NCI-H1105 treated with DMSO at 0.1 percent for 48 hours (cell line): ENCODE measurements at places on chromosomes 13 and 19.

DNA sequence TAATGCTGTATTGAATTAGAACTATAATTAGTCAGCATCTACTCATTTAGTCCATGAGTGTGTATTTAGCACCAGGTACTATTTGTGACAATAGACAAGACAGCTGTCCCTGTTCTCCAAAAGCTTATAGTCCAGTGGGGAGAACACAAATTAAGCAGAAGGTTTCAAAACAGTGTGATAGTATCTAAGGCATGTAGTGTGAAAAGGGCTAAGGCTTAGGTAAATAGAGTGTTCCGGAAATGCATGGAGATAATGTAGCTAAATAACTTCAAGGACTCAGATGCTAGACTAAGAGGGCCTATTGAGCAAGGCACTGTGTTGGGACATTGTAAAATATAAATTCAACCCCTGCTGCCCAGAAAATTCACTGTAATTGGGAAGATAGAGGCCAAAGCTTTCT is 144.1 kb upstream of the MIR17HG start:
- DNase-seq: no peak

DNA sequence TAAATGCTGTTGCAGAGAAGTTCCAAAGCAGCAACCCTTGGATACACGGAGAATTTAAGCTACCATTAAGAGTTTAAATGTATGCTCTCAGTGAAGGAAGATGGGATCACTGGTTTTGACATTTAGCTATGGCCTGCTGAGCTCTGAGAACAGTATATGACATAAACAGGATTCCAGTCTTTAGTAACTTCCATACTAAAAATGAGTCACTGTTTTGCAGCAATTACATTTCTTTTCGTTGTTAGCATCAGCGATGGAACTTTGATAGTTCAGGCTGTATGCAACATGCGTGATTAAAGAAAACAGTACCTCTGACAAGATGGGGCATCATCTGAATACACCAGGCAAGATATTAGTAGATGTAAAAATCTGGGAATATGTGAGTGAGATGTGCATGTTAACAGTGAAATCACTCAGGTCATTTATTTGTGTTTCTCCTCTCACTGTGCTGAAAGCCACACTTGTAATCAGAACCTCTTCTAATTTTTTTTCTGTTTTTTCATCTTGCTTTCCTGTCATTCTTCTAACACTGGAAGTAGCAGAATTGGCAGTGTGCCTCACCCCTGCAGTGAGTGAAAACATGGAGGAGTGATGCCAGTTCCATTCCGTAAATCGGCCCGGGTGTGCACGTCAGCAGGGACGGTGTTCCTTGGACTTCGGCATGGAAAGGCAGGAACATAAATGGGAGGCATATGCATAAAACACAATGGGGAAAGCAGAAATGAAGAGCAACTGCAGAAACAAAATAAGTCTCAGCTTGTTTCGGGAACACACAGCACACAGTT is 361.5 kb downstream of the OXGR1 start:
- DNase-seq: no peak

DNA sequence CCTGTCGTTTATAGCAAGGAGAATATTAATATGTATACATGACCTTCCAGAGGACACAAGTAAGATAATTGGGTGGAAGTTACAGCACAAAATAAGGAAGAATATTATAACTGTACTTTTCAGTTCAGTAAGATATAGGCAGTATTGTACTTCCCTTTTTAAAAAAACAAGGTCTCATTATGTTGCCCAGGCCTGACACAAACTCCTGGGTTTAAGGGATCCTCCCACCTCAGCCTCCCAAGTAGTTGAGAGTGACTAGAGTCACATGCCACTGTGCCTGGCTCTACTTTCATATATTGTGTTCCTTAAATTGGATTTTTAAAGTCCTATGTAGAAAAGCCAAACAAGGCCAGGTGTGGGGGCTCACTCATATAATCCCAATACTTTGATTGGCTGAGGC is 19.5 kb upstream of the MAB21L1 start:
- no peak for DNase-seq

DNA sequence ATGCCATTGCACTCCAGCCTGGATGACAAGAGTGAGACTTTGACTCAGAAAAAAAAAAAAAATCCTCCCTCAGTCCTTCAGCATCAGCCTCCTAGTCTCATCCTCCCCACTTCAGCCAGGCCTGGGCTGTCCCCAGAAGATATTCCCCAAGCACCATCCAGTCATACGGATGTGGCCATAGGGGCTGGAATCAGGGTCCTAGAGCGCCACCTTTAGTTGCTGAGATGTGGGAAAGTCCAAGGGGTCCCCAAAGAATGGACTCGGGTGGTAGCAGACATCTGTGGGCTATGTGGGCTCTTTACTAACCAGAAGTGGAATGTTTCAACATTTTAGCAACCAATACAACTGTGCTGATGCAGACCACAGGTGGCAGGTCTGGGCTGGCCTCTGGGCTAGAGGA is 3.1 kb upstream of the TYROBP start:
- DNase-seq: no peak

- DNase-seq: peak; percentile 92
Observed at GRCh38 chr19:10502524-10503001, 593 bp downstream of the KEAP1 start.

DNA sequence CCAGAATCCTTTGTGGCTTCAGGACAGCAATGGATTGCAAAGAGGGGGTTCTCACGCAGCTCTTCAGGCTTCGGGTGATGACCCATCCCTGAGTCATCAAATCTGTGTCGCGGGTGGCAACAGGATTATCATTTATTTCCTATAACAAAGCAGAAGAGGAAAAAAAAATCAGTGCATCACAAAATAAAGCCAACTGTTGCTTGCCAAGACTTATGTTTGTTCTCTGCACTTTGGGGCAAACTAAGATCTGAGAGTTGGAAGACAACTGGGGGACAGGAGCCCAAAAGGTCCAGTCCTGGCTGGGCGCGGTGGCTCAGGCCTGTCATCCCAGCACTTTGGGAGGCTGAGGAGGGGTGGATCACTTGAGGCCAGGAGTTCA is 6.4 kb downstream of the GNA15 start:
- DNase-seq: no peak

GRCh38 chr13:106433066-106433465 is 102.4 kb downstream of the EFNB2 start:
- no peak for DNase-seq

- DNase-seq: no peak
Observed at GRCh38 chr19:5580161-5580571, 12.4 kb upstream of the TINCR start.

GRCh38 chr13:50162567-50162966 is 147.3 kb downstream of the KCNRG start:
- DNase-seq: no peak

DNA sequence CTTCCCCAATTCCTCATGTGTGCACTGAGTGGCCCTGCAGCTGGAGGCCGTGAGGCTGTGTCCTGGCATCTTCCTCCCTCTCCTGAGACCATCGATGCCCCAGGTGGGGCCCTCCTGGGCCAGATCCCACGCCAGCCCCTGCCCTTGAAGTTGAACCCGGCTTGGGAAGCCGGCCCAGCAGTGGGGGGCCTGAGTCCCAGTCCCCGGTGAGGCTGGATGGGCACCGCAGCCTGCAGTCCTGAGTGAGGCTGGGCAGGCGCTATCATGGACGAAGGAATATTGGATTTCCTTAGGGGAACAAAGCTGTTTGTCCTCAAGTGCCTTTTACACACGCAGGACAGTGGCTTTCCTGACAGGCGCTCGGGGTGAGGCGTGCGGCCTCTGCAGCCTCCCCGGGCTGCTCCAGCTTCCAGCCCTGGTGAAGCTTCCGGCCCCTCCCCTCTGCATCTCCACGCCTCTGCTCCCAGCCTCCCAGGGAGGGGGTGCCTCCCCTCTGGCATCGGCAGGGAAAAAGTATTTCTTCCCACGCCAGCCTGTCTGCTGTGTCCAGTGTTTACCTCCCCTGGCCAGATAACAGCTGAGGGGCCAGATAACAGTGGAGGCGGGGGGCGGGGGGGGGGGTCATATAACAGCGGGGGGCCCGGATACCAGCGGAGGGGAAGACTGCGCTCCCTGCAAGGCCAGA is 159.5 kb downstream of the KDM4B start:
- no peak for DNase-seq

- DNase-seq: no peak
Observed at GRCh38 chr13:52929846-52930245, 81.4 kb upstream of the PCDH8 start.

- peak; percentile 24 for DNase-seq
Observed at GRCh38 chr13:109090796-109091195, 461.4 kb downstream of the MYO16 start.

DNA sequence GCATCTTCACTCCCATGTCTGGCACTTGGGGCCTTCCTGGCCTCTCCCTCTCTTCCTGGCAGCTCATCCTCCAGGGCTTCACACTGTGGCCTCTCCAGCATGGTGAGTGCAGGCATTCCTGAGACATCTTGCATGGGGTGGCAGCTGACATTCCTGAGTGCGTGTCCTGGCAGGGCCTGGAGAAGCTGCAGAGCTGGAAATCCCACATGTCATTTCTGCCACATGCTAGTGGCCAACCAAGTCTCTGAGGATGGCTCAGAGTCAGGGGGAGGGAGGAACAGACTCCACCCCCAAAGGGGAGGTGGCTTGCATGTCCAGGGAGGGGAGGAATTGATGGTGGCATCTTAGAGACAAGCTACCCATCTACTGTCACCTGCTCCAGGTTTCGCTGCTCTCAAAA is 41.6 kb upstream of the AMER2 start:
- no peak for DNase-seq

GRCh38 chr13:98845742-98846141 is 93.3 kb upstream of the SLC15A1 start:
- DNase-seq: no peak

- DNase-seq: no peak
Observed at GRCh38 chr13:20465218-20465879, 60.3 kb downstream of the CRYL1 start.

- DNase-seq: no peak
Observed at GRCh38 chr19:30444686-30445232, 72.6 kb downstream of the ZNF536 start.

DNA sequence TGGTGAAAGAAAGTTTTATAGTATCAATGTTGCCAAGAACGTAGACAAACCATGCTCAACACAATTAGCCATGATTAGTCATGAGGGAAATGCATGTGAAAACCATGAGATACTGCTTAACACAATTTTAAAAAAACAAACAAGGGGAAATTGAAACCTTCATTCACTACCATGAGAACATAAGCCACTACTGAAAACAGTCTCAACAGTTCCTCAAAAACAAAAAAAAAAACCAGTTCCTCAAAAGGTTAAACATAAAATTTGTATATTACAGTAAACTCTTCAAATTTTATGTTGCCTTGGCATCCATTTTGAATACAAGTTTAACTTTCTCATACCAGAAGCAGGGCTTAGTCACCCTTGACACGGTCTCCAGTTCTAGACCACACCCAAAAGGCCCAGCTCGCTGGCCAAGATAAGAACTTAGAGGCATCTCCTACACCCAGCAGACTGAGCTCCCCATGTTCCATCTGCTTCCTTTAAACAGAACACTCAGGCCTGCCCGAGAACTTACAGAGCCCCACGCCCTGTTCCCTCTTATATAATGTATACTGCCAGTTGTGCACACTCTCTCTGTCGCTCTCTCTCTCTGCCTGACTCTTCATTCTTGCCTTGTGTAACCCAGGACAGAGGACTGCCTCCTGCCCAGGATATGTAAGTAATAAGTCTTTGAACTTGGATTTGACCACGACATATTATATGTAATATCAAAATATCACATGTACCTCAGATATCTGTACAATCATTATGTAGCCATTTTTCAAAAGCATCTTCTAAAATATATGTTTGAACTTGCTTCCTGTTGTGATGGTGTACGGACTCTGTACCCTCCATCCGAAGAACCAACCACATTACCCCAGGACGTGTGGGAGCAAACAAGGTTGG is 67.4 kb downstream of the STK24 start:
- DNase-seq: no peak

- no peak for DNase-seq
Observed at GRCh38 chr13:19838865-19839275, 24.6 kb downstream of the ZMYM5 start.

GRCh38 chr19:13784731-13785452 is 10.4 kb upstream of the ZSWIM4 start:
- peak; percentile 15 for DNase-seq

DNA sequence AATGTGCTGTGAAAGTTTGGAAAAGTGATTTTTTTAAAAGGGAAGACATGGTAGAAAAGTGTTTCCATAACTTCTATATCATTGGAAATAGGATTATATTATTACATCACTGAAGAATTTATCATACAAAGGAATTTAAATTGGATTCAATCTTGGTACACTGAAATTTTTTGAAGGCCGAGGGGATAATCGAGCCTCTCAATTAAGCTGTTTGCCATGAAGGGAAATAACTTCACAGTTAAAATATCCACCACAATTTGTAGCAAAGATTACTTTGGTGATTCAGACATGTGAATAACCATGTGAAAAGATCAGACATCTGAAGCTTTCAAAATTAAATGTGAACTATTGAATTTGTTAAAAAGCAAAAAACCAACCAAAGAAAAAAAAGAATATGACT is 215.3 kb downstream of the KLF5 start:
- DNase-seq: no peak

DNA sequence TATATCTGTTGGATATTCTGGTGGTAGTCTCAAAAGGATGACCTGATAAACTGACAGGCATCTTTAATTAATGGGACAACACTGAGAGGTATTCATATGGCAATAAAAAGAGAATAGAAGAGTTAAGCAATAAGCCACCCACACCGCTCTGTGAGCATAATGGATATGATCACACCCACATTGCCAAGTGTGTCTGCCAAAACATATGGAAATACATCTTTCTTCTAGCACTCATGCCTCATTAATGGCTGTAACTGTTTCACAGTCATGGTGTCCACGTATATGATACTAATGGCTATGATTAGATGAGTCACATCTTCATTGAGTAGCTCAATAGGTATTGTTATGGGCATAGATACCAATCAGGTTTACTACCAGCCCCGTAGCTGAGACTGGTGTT is 13.1 kb downstream of the IGFL3 start:
- no peak for DNase-seq

- no peak for DNase-seq
Observed at GRCh38 chr19:48674216-48674809, 1.5 kb upstream of the NTN5 start.

DNA sequence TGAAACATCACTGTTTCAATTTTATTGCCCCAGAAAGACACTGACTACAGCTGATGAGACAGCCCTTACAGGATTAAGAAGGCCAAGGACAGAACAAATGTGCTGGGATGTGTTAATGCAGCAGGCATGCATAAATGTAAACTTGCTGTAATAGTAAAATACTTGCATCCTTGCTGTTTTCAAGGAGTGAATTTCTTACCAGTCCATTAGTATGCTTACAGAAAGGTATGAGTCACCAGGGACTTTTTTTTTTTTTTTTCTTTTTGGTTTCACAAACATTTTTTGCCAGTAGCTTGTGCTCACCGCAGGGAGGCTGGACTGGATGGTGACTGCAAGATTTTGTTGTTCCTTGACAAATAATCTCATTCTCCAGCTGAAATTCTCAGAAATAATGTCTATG is 55.1 kb downstream of the GPR180 start:
- DNase-seq: no peak
